HepG2 (cell line): ENCODE measurements at places on chromosomes 6 and 20. TPM values are rescaled to one million over a fixed set of nuclear protein-coding genes. Genes with fewer than 3 reads are reported as not detected.

The GPR63 gene
- 0.02 and 0.03 TPM in 2 replicates for total RNA-seq

The PGC gene
- total RNA-seq: 225 and 502 TPM in 2 replicates

The TCP11 gene
- total RNA-seq: not detected in 2 replicates

The MAP1LC3A gene
- not detected in 2 replicates for total RNA-seq

The SIRPD gene
- total RNA-seq: not detected in 2 replicates

The MYB gene
- total RNA-seq: 0.20 and 0.44 TPM in 2 replicates

The RBPJL gene
- total RNA-seq: not detected in 2 replicates

The CPNE5 gene
- total RNA-seq: not detected in 2 replicates

The CFB gene
- 71.1 and 171 TPM in 2 replicates for total RNA-seq

The BPIFB1 gene
- 0.18 and 0.82 TPM in 2 replicates for total RNA-seq

The CBLN4 gene
- not detected in 2 replicates for total RNA-seq

The TNNC2 gene
- 4.7 and 7.1 TPM in 2 replicates for total RNA-seq

The PPP1R18 gene
- 3.1 and 4.9 TPM in 2 replicates for total RNA-seq

The BANF2 gene
- total RNA-seq: 0.35 TPM in 1 of 2 replicates, not detected in the other

The TP53TG5 gene
- not detected in 2 replicates for total RNA-seq

The FOXF2 gene
- total RNA-seq: not detected in 2 replicates

The DOP1A gene
- total RNA-seq: 16.7 and 18.9 TPM in 2 replicates

The GTSF1L gene
- total RNA-seq: not detected in 2 replicates

The SLC22A1 gene
- 0.32 and 0.80 TPM in 2 replicates for total RNA-seq

The C20orf204 gene
- 36.8 and 80.0 TPM in 2 replicates for total RNA-seq

The SULF2 gene
- total RNA-seq: 29.1 and 50.9 TPM in 2 replicates

The BMP5 gene
- not detected in 2 replicates for total RNA-seq

The DAAM2 gene
- not detected in 2 replicates for total RNA-seq

The C6orf15 gene
- not detected in 2 replicates for total RNA-seq

The LGSN gene
- 0.13 and 0.53 TPM in 2 replicates for total RNA-seq

The PRICKLE4 gene
- 1.2 TPM in 1 of 2 replicates, not detected in the other for total RNA-seq

The GDAP1L1 gene
- not detected in 2 replicates for total RNA-seq

The MED20 gene
- total RNA-seq: 41.1 and 56.3 TPM in 2 replicates

The SFT2D1 gene
- total RNA-seq: 90.7 and 115 TPM in 2 replicates

The MRPS18A gene
- total RNA-seq: 89.1 and 100 TPM in 2 replicates

The LAMA2 gene
- total RNA-seq: 0.11 and 0.91 TPM in 2 replicates

The ZNF451 gene
- total RNA-seq: 65.7 and 104 TPM in 2 replicates

The FAM50B gene
- not detected in 2 replicates for total RNA-seq

The KHDC1L gene
- not detected in 2 replicates for total RNA-seq

The ATP9A gene
- 11.0 and 11.8 TPM in 2 replicates for total RNA-seq

The ABHD16B gene
- total RNA-seq: not detected in 2 replicates

The KIF6 gene
- total RNA-seq: 0.27 and 0.49 TPM in 2 replicates

The MYBL2 gene
- total RNA-seq: 66.2 and 76.9 TPM in 2 replicates
